Progenitor cell of endocrine pancreas (in vitro differentiated cells): ENCODE measurements at places on chromosomes 3 and 15.

DNA sequence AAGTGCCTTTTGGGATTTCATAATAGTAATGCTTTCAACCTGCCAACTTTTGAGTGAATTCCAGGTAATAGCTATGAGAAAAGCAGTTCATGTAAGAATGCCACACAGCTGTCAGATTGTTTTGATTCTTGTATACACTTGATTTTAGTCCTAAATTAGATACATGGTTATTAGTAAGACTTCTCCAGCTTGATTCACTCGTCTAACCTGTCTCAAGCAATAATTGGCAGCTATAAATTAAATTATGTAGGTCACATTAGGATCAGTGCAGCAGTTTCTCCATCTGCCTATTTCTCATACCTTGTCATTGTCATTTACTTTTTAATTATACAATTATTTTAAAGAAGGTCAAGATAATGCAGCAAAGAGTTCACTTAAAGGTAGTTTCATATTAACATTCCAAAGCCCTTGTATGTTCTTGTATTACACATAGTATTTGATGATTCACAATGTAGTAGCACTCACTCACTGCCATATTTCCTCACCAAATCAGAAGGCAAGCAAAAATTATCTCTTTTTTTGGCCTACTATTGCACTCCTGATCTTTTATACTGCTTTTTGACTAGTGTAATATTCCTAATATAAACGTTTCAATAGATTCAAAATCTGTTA is 10.9 kb upstream of the CRYBG3 start:
- DNase-seq = no peak

GRCh38 chr3:6680119-6680806 is 180.7 kb upstream of the GRM7 start:
- DNase-seq = no peak

- DNase-seq = no peak
These were observed 276.5 kb downstream of the TBL1XR1 start for GRCh38 chr3:176920766-176921160.

DNA sequence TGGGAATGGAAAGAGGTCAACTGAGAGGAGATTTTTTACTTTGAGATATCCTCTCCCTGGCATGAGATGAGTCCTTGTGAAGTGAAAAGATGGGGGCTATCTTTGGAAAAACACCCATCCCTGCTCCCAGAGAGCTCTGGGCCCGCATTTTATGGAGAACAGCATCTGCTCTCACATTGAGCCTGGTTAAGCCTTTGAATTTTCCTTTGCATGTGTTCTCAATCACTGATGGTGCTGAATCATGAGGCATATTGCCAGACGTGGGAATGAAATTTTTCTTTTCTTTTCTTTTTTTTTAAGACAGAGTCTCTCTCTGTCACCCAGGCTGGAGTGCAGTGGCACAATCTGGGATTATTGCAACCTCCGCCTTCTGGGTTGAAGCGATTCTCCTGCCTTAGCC is 24.4 kb downstream of the TMEM45A start:
- DNase-seq = no peak

- no peak for DNase-seq
These were observed 10.2 kb upstream of the HTR3C start for GRCh38 chr3:184042617-184043016.
